ENCODE measurements at places on chromosomes 13 and 19.

DNA sequence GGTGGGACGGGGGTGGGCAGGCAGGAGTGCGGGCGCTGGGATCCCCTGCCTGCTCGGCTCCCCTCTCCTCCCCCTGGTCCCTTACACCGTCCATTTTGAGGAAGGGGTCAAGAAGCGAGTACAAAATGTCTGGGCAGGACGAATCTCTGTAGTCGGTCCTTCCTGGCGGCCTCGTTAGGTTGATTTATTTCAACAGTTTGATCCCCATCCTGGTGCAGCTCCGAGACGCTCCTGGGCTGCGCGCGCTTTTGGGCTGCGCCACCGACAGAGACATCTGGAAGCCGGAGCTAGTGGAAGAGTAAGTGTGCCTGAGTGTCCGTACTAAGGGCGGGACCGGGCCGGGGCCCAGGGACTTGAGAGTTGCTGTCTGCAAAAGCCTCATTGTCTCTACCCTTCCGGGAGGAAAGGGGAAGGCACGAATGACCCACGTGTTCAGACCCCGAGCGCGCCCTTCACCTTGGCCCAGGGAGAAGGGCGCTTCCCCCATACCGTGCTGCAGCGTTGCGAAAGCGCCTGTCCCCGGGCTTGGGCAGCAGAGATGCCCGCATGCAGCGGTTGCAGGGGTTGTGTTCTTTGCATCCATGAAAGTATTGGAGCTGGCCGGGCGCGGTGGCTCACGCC lies 1.8 kb downstream of the ZNF114 start:
- no peak for DNase-seq

DNA sequence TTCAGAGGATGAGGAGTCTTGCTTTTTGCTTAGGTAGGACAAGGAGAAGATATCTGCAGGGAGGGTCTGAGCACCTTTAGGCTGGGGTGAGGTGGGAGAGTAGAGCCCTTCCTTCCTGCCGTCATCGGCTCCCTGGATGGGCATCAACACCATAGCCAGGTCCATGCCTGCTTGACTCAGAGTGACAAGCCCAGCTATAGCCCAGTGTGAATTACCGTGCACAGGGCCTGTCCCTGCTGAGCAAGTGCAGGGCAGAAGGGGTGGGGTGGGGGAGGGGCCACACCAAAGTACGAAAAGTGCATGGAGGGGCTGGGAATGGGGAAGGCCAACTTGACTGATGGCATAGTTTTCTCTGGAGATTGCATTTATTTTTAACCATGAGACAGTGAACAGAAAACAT lies 30.3 kb upstream of the RNF113B start:
- DNase-seq, result no peak

DNA sequence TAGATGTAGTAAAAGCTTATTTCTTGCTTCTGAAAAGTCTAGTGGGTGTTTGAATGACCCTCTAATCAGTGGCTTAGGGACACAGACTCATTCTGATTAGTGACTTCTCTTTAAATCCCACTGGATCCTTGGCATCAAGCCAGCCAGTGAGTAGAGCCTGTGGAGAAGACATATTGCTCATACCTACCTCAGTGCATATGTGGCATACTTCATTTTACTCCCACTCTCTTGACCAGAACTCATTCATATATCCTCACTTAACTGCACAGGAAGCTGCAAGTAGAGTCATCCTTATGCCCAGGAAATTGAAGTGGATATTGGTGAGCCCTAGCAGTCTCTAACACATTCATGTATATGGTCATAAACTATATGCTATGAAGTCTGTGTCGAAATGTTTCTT lies 148.3 kb downstream of the PDS5B start:
- no peak for DNase-seq

- DNase-seq, result peak; percentile 62
Measured at GRCh38 chr13:113929628-113930615, 44.0 kb downstream of the C13orf46 start.

DNA sequence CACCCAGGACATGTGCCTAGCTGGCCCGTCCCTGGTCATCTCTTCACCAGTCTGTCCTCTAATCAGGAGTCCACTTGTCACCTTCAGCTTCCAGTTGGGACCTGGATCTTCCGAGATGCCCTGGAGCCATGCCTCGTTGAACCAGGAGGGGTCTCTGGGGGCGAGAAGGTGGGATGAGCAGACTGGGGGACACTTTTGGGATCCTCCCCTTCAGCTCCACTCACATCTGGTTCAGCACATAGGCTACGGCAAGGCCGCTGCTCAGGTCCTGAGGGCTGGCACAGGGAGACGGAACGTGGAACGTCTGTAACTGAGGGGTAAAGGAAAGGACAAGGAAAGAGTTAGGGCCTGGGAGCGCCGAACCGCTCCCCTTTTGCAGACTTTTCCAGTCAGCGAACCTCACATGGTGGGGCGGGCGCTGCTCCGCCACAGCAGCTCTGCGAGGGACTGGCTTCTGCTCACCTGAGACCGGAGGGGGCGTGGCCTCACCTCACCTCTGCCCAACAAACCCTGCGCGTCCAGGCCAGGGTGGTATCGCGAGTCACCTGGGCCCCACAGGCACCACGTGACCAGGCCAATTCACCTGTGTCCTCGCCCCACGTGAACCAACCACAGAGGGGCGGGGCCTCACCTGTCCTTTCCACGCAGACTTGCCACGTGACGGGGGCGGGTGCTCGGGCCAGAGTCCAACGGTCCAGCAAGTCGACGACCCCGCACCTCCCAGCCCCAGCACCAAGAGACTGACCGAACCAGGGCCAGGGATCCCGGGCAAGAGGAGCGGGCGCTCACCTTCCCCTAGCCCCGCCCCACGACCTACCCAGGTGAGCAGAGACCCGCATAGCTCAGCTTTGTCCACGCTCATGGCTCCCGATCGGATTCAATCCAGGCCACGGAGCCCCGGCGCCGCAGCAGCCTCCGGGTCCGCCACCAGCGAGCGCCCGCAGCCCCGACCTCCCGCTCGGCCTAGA lies at the start of gene HOOK2:
HOOK2 (minus strand) TSS at position 965 of the 968 bp plus-strand sequence; CDS start at position 862, 103 bp downstream.
- peak; percentile 99 for DNase-seq

- DNase-seq, result no peak
Measured at GRCh38 chr19:41540041-41540695, 35.8 kb upstream of the CEACAM21 start.

Data from RWPE2 (cell line).